ENCODE measurements at places on chromosomes 13 and 19.

GRCh38 chr19:15197942-15198341, 2.9 kb downstream of the NOTCH3 start:
- DNase-seq = no peak

DNA sequence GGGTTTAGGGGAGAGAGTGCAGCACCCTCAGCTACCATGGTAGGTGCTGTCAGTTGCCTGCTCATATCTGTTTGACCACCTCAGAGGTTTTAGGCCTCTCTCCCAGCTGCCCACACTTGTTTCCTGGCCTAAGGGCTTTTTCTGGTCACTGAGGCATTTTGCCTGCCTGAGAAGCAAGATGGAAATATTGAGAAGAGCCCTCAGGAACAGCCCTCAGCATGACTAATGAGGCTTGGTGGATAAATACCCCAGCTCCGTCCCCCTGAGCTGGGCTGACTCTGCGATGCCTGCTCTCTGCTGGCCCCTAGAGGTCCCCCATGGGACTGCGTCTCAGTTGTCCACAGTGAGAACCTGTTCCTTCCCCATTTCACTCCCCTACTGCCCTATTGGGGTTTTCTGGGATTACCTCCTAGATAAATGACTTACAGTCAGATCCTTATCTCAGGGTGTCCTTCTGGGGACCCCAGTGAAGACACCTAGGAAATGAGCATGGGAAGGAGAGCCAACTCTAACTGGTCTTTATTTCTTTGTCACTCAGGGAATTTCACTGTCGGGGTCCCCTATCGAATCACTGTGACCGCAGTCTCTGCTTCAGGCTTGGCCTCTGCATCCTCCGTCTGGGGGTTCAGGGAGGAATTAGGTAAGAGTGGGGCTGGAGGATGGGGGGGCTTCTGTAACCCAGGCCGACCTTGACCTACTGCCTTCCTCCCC, 13.3 kb downstream of the PALM3 start:
- DNase-seq = no peak

- DNase-seq = no peak
These were observed 47.6 kb upstream of the GPI start for GRCh38 chr19:34317311-34317927.

DNA sequence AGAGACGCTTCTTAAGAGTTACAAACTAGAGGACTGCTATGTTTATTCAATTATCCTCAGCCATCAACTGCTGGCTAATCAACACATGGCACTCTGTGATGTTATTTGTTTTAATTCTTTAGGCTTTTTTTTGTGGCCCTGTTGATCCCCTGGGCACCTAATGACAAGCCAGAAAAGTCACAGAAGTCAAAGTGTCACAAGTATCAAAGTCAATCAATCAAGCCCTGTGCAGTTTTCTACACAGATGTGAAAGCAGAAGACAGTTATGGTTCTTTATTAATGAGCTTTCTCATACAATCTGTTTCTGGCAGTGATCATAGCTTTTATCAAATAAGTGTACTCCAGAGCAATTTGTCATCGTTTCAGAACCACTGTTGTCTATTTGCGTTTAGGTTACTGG, 34.3 kb downstream of the MYO16 start:
- no peak for DNase-seq

- DNase-seq = no peak
These were observed 2.4 kb downstream of the MEDAG start for GRCh38 chr13:30908416-30908980.

- DNase-seq = no peak
These were observed 40.7 kb downstream of the PCCA start for GRCh38 chr13:100129605-100130004.

- DNase-seq = no peak
These were observed 9.8 kb upstream of the ARRDC2 start for GRCh38 chr19:17997969-17998826.

- no peak for DNase-seq
These were observed 20.4 kb upstream of the ZNF91 start for GRCh38 chr19:23415561-23416191.

- no peak for DNase-seq
These were observed 21.7 kb downstream of the LILRB4 start for GRCh38 chr19:54684527-54684926.

DNA sequence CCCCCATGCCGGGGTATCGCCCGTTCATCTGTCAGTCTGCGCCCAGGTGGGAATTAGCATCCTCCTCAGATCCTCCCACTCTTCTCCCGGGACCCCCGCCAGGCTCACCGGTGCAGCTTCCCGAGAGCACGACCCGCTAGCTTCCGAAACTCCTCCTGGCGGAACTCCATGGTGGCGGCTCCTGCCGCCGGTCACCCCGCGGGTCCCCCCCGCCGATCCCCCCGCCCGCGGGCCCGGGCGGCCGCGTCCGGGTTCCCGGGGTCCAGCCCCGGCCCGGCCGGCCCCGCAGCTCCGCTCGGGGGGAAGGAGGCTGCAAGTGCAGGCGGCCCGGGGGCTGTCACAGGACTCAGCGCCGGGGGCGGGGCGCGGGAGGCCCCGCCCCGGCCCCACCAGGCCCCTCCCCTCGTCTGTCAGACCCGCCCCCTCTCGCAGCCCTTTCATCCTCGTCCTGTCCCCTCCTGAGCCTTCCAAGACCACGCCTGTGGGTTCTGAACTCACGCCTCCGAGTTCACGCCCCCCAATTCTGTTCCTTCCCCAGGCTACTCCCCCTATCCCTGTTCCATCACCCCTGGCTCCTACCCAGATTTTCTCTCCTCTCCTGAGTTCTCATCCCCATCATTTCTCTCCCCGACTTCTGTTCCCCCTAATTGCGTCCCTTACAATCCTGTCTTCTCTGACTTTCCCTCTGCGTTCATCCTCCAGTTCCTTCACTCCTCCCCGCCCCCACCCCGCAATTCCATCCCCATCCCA, at the start of gene SLC17A7:
TSS of gene SLC17A7 (minus strand) at position 318 of the 750 bp plus-strand sequence. CDS start at position 170, 148 bp downstream.
- DNase-seq = peak; percentile 74

GRCh38 chr13:113559901-113560644, 24.5 kb upstream of the TFDP1 start:
- DNase-seq = no peak

DNA sequence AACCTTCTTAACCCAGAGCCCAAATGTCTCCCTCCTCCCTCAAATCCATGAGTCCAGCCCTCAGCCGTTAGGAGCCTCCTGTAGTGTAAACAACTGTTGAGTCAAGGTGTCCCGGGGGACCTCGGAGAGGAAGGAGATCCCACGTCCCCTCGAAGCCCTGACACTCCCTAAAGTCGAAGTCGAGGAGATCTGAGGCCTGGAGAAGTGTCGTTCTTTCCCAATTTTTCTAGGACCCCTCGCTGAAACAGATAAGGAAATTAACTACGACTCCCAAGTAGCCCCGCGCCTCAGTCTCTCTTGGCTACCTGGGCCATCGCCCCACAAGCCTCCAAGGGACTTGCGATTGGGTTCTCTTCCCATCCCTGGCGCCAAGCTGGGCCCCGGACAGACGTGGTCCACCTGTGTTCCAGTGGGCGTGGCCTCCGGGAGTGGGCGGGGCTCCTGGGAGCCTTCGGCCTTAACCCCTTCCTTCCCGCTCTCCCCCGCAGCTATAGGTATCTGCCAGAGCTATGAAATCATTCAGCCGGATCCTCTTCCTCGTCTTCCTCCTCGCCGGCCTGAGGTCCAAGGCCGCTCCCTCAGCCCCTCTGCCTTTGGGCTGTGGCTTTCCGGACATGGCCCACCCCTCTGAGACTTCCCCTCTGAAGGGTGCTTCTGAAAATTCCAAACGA, 869 bp downstream of the GFY start:
- DNase-seq = no peak

DNA sequence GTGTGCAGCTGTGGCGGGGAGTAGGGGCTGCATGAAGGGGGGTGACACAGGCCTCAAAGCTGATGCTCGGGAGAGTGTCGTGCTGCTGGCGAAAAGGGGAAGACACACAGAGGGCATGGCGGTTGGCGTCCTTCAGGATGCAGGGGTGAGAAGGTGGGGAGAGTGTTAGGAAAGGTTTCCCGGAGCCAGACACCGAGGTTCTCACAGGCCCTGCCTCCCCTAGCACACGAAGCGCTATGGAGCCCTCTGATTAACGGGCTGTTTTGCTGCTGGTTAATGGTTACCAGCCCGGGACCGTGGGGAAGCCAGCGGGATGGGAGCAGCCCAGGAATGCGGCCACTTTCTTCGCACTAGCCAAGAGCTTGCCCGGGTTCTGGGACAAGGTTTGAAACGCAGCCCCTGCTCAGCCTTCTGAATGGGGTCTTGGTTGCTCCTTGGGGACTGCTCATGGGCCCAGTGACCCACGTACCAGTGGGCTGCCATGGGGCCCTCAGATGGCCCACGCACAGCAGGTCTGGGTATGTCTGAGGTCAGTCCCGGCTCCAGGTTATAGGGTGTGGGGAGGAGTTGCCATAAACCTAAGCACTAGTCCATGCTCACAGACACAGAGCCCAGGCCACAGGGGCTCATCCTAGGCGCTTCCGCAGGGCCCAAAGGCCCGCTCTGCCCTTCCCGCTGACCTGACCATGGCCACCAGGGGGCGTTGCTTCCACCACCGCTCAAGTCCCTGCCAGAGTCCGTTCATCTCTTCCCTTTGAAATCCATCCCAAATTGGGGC, 31.3 kb upstream of the ISYNA1 start:
- no peak for DNase-seq

- DNase-seq = no peak
These were observed at the start of gene MATK for GRCh38 chr19:3785938-3786824. MATK (minus strand) TSS chr19:3786381; CDS start chr19:3785135, 1,246 bp downstream.

DNA sequence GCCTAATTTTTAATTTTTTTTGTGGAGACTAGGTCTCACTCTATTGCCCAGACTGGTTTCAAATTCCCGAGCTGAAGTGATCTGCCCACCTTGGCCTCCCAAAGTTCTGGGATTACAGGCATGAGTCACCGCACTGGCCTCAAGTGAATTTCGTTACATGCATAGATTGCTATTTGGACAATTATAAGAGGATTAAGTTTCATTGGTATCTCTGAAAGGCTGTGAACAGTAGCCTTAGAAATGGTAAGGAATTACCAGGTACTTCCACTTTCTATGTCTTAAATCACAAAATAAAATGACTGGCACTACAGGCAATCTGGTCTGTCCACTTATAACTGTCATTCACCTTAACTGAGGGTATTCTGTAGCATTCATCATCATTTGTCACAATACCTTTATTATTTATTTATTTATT, 2.9 kb upstream of the CCDC9 start:
- DNase-seq = no peak

DNA sequence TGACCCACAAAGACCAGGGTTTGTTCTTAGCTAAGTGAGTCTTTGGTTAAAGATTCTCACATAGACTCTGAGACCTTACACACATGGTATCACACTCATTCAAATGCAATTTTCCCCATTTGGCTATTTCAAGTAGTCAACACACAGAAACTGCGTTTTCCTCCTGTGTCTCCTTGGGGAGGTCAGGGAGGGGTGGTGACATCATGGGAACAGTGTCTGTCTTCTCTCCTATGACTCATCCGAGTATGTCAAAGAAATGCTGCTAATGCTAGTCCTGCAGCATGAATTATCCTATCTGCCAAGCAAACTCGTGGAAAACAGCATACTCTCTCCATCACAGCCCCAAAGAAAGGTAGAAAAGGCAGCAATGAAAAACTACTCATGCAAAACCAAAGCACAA, 100.2 kb downstream of the ENOX1 start:
- DNase-seq = no peak

- DNase-seq = peak; percentile 36
These were observed 2.7 kb upstream of the CAPNS1 start for GRCh38 chr19:36136964-36137686.

DNA sequence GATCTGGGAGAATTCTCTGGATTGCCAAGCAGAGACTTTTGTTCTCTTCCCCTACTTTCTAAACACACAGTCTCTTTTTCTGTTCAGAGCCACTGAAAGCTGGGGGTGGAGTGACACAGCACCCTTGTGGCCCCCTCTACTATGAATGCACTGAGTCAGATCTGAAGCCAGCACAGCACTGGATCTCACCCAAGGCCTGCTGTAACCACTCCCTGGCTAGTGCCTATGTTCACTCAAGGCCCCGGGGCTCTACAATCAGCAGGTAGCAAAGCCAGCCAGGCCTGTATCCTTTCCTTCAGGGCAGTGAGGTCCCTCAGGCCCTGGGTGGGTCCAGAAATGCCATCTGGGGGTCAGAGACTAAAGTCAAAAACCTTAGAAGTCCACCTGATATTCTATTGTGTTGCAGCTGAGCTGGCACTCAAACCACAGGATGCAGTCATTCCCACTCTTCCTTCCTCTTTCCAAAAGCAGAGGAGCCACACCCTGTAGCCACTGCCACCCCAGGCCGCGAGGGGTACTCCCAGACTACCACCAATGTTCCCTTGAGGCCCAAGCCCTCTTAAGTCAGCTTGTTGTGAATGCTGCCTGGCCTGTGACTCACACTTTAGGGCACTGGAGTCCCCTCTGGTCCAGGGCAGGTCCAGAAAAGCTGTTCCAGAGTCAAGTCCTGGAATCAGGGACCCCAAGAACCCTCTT, 110.1 kb upstream of the RXFP2 start:
- DNase-seq = no peak

DNA sequence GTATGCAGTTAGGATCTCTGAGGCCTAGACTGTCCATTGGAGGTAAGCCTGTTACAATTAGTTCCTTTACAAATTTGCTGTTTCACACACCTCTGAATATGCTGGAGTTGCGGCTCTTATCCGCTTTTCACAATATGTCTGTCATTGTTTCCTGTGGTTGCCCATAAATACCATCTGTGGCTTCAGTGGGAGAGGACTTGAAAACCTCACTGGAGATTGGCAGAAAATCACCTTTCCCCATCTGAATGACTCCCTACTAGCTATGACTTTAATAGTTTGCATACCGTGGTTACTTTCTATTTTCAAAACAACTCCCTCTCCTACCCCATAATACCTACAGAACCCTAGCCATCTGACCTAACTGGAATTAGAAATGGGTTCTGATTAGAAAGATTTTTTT, 454.3 kb downstream of the PCDH17 start:
- DNase-seq = no peak

DNA sequence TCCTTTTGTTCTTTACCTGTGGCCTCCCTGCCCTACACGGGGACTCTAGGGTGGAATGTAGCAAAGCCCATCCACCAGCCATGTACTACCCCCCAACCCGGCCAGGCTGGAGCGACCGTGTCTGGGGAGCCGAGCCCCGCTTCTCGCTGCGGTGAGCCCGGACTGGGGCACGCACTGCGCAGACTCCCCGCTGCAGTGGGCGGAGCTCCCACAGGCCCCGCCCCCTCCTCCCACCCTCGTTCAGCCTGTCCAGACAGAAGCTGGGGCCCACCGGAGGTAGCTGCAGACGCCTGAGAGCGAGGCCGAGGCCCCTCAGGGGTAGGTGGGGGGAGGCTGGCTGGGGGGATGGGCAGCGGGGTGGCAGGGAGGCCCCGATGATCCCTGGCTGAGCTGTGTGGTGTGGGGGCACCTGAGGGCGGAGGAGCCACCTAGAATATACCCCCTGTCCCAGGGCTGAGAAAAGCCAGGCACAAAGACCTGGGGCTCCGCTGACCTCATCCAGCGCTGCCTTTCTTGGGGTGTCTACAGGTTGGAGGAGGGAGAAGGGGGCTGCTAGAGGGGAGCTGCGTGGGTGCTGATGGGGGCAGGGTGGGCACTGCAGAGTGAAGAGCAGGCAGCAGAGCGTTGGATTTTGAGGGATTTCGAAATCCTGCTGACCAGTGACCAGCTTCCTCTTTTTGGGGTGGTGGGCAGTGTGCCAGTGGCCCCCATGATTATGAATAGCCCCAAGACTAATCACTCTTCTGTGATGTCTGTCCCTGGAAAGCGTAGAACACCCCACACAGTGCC, 17.3 kb downstream of the PLD3 start:
- DNase-seq = no peak

GRCh38 chr19:47232422-47233211, 1.6 kb upstream of the BBC3 start:
- no peak for DNase-seq
